ENCODE measurements at places on chromosomes 11 and 22.

GRCh38 chr11:62446091-62446490 is 27.3 kb downstream of the SCGB1A1 start:
- DNase-seq, result no peak

DNA sequence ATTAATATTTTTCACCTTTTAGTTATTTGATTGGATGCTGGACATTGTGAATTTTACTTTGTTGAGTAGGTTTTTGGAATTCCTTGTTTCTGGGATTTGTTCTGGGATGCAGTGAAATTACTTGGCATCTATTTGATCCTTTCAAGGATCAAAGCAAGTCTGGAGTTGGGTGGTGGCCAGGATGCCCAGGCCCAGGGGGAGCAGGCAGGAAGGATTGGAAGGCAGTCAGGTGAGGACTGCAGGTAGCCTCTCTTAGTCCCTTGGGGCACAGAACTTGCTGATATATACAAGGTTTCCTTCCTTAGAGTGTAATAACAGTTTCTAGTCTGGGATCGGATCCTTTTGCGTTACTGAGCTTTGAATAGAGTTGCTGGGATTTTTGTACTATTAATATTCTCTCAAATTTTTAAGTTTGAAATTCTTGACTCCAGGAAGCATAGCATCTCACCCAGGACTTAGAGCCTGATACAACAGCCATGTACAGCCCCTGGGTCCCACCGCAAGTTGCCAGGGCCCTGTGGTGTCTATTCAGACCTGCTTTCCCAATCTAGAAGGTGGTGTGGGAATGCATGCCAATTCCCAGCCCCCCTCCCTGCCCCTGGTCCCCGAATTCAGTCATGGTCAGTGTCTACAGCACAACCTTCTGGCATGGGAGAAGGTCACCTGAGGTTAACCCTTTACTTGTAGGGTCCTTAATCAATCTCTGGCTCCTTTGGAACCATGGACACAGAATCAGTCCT is 6.1 kb downstream of the ZNF74 start:
- DNase-seq, result no peak

GRCh38 chr22:31818481-31819392 is 64.9 kb downstream of the DEPDC5 start:
- peak; percentile 40 for DNase-seq

DNA sequence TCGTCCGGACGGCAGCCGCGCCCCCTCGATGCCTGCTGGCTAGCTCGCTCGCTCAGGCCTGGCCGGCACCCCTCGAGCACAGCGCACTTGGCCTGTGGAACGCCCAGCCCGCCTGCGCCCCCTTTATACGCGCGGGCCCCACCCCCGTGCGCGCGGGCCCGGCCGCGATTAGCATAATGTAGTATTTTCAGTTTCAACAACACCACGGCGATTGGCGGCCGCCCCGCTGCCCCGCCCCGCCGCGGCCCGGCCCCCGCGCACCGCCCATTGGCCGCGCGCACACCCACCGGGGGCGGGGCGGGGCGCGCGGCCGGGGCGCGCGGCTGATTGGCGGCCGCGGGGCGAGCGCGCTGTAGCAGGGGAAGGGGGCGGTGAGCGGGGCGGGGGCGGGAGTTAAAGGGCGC is at the start of gene CDKN1C:
Gene CDKN1C, minus strand, starts transcription at position 98 of the 404 bp plus-strand sequence. CDS start 319 bp downstream, outside the sequence.
- DNase-seq, result peak; percentile 72

GRCh38 chr22:28341001-28341400 is 338.6 kb downstream of the TTC28 start:
- no peak for DNase-seq

DNA sequence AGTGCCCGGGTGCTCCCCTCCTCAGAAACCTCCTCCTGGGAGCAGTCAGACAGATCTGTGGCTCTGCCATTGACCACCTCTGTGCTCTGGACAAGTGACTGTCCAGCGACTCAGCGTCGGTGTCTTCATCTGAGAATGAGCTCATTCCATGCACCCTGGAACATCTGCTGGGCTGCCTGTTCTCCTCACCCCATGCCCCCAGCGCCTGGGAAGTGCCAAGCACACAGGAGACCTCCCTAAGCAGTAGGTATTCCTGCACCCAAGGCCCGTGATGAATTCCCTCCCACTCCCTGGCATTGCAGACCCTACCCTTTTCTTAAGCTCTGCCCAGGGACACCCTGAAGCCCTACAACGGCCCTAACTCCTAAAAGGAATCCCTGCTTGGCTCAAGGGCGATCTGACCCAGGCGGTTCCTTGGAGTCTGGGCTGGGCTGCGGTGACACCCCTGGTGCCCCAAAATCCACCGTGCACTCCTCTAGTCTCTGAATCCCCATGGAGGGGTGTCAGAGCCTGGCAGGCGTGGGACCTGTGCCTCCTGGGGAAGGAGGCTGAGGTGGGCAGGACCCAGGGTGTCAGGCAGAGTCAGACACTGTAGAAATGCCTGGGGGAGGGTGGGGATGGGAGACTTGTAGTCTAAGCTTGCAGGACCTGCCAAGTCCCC is 92.0 kb downstream of the CEP164 start:
- DNase-seq, result no peak

- DNase-seq, result no peak
Observed at GRCh38 chr11:102494216-102494615, 36.3 kb downstream of the MMP7 start.

DNA sequence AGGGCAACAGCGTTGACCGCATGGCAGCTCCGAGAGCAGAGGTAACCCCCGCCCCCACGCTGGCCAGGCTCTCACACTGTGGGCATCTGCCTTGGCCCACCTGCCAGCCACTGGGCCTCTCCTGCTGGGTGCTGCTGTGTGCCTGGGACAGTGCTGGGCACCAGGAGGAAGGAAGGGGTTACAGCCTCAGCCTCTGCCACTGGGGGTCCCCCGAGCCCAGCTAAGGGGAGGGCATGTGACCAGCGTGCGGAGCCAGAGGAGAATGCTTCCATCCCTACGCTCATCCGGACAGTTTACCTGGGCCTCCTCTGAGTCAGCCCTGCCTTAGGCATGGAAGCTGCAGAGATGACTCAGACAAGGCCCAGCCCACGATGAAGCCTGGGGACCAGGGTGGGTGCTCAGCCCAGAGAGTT is 10.9 kb downstream of the NCF4 start:
- no peak for DNase-seq

DNA sequence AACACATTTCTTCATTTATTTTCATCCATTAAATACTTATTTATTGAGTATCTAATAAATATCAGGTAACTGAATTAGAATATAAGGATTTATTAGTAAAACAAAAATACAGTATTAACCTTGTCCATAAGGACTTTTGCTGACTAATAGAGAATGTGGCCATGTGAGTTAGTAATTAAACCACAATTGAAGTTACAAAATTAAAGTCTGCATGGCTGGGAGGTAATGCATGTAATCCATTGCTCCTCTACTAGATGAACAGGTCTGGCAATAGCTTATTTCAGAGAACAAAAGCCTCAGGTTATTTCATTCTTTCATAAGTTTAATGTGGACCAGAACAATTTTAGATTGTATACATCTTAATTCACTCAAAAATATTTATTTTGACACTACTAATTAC is 9.9 kb upstream of the CARD18 start:
- no peak for DNase-seq

DNA sequence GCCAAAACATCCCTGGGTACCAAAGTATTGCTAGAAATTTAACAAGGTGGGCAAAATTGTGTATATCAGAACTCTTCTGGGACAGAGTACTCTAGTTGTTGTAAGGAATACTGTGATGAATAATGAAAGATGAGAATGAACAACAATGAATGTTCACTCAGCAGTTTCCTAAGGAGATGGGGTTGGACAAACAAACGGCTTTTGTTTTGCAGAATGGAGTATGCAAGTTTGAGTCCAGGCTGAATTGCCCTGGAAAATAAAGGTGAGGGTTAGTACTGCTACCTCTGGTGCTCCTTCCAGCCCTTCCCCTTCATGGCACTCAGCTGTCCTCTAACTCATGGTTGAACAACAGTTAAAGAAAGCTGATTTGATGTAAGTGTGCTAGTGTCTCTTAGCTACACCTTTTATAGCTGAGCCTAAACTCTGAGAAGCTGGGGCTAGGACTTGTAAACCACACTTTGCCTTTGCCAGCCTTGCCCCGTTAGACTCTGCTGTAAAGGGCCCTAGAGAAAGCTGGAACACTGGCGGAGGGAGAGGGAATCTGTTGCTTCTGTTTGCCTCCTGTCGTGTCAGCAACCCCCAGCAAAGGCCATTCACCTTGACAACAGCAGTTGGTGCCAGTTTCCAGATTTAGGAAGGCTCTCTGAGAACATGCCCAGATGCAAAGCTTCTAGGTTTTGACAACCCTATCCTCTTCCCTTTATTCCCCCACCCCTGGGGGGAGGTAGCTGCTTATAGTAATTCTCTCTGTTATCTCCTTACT is 41.2 kb upstream of the POLD3 start:
- DNase-seq, result no peak

- DNase-seq, result no peak
Observed at GRCh38 chr22:21025763-21026755, 6.3 kb downstream of the SLC7A4 start.

DNA sequence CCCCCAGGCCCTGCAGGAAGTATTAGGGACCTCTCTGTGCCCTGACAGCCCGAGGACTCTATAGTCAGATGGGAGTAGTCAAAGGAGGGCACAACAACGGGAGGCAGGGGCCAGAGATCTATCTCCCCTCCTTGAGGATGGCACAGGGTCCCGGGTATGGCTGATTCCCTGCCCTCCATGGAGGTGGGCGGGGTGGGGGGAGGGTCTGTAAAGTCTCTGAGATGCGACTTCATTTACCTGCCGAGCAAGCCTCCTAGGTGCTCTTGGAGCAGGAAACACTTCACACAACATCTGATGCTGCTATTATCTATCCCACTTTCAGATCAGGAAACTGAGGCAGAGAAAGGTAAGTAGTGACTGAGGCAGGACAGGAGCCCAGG is 769 bp upstream of the CDC42EP1 start:
- DNase-seq, result no peak

DNA sequence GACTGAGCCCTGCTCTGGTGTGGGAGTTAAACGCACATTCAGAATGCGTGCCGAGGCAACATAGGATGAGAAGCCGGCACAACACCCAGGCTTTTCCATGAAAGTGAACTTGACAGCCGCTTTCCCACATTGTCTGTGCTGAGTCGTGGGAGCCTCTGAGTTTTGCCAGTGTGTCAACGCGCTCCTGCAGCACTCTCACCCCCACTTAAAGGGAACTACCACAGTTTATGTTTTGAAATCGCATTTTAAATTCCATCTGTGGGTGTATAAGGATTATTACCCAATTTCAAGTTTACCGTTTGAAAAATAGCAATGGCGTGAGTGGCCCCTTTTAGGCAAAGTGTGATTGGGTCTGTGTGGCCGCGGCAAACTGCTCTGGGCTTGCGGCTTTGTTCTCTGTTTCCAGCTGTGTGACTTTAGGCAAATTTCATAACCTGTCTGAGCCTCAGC is 81.5 kb downstream of the FBLN1 start:
- no peak for DNase-seq

DNA sequence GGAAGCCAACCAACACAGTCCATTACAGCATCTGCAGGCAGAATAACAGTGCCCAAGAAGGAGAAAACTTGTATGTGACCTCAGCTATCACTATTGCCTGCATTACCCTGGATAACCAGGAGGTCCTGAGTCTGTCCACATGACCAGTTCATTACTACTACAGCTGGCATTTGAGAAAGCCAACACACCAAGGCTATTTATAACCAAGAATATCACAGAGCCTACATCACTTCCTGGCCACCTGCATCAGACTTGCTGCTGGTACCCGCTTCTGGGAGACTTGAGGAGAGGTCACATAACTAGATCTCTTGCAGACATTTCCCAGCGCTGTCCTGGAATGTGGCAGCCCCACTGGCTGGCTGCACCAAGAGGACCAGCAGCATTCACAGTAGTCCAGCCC is 11.1 kb upstream of the OR56B4 start:
- DNase-seq, result no peak

- no peak for DNase-seq
Observed at GRCh38 chr11:124842305-124842704, 22.9 kb upstream of the ROBO3 start.

DNA sequence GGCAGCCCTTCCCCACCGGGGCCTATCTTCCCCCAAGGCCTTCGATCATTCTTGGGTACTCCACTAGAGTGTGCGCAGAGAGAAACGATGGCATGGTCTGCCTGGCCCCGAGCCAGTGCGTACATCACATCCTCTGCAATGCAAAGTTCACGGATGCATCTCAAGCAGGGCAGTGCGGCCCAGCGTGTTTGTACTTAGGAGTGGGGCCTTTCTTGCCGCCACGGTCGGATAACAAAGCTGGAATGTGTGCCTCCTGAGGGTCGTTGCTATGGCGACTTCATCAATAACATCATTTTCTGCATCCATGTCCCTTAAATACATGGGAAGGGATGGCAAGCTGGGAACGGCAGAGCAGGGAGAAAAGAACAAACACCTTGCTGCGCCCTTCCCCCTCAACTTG is 73.9 kb downstream of the SCUBE1 start:
- no peak for DNase-seq

DNA sequence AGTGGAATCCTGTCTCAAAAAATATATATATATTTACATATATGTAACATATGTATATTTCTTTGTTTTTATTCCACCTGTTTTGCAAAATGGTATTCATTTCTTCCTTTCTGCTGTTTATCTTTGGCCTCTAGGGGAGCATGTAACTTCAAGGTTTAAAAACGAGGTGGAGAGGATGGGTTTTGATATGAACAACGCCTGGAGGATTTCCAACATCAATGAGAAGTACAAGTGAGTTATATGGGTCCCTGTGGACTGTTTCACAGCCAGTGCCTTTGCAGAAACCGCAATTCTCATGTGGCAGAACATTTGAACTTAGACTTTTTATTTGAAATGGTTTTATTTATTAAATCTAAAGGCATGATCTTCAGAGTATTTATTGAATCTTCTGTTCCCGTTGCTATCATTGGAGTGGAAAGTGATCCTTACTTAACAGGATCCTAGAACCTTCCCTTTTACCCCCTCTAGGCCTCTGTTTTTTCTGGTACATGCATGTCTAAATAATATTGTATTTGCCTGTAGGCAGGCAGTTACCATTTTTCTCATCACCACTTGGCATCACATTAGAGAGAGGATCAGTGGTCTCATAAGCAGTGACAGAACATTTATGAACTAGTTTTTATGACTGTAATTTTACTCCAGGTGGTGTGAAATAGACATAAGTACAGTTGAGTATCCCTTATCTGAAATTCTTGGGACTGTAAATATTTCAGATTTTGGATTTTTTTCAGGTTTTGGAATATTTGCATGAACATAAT is 81.5 kb upstream of the HORMAD2 start:
- no peak for DNase-seq

DNA sequence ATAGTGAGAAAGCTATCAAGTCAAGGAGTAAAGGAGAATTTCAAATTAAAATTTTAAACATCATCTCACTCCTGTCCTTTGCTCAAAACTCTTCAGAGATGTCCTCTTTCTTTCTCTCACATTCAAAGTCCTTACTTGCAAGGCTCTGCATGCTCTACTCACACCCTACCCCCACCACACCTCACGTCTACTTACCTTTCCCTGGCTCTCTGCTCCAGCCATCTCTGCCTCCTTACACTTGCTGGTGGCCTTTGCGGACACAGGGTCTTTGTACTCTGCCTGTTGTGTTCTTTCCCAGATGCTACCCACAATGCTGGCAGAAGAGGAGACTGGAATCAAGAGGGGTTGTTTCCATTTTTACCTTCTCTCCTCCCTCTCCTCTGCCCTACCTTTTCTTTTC is 405.2 kb downstream of the INSC start:
- no peak for DNase-seq

All from stimulated activated CD4-positive, alpha-beta T cell treated with anti-CD3 and anti-CD28 coated beads, TNF-alpha, amount 100 ng/mL, for 24 hours (primary cell).